ENCODE measurements at places on chromosomes 7 and 10.

GRCh38 chr7:68730194-68730593, 868.1 kb upstream of the AUTS2 start:
- DNase-seq, result no peak

GRCh38 chr7:2621061-2621828, 10.5 kb upstream of the TTYH3 start:
- no peak for DNase-seq

DNA sequence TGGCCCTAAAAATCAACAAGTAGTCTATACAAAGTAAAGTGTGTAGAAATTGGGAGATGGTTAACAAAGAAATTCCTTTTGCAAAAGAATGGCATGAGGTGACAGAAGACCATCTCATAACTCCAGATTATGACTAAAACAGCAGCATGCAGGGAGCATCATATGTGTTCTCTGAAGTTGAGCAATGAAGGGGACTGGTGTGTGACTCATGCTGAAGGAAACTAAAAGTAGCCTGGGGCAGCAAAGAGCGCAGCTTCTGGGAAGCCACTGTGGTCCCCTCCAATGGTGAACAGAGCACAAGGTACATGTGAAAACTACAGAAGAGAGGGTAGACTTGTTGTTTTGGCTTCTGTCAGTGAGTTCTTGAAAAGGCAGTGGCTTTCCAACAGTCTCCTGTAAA, 133.4 kb downstream of the MACC1 start:
- DNase-seq, result no peak

GRCh38 chr7:139111811-139112301, 2.3 kb upstream of the ZC3HAV1 start:
- DNase-seq, result no peak

- DNase-seq, result no peak
Observed at GRCh38 chr7:101420436-101420835, 57.8 kb downstream of the COL26A1 start.

DNA sequence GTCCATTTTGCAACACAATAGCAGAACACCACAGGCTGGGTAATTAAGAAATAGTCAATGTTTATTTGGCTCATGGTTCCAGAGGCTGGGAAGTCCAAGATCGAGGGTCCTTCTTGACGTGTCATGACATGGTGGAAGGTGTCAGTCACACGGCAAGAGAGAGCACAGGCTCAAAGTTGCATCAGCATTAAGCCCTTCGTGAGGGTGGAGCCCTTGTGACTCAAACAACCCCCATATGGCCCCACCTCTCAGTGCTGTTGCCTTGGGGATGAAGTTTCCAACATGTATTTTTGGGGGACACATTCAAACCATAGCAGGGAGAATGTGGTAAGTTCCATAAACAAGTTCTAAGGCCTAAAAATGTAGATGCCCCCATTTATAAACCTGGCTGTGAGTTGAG, 24.6 kb upstream of the GTPBP4 start:
- DNase-seq, result no peak

- DNase-seq, result no peak
Observed at GRCh38 chr10:100780324-100780723, 34.9 kb downstream of the PAX2 start.

DNA sequence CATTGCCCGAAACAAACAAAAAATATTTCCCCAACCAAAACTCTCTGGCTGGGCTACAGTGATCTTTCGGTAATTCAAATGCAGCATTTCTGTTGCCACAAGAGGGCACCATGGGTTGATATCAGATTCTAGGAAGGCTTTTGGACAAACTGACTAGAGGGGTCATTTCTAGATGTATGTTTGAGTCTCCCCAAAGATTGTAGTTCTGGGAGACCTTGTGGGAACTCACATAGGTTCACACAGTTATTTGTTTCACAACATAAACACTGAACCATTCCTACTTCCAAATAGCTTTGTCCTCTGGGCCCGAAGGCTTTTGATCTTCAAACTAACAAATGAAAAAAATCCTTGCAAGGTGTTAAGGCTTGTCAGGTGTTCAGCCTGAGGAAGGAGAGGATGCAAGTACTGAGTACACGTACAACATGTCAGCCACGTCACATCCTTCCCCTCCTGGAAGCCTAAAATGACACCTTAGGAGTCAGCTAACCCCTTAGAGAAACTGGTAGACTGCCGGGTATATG, 37.0 kb upstream of the IL15RA start:
- DNase-seq, result peak; percentile 65

DNA sequence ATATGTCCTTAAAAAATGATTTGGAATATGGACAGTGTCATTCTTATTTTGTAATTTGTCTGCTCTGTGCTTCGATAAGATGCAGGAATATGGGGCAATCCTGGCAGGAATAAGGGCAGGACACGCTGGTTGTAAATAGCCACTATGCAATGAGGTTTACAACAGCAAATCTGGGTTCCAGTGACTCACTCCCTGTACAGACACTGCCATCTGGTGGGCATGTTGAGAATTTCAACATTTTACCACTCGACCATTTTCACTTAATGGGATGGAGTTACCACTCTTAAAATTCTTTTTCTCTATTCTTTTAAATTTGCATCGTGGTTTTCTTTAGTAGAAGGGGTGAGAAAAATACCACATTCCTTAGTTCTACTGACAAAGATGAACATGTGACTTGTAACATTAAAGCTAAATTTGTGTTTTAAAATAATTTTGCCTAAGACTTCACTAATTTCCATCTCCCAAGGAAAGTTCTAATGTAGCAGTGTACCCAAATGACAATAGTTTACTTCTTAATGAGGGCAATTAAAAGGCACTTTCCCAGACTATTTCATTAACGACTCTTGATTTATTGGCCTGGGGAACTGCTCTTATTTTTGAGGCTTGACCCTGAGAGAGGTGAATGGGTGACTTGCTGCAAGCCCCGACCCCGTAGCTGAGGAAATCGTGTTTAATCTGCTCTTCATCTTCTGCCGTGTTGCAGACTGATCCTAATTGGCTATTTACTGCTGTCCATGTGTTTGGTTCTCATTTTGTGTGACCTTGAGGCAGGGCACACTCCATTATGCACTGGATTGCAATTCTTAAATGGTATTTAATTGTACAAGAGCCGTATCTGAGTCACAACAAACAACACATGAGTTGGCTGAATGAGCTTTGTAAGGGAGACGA, 173.6 kb upstream of the IMMP2L start:
- DNase-seq, result peak; percentile 58

GRCh38 chr7:47460251-47460989, 121.5 kb downstream of the TNS3 start:
- no peak for DNase-seq

DNA sequence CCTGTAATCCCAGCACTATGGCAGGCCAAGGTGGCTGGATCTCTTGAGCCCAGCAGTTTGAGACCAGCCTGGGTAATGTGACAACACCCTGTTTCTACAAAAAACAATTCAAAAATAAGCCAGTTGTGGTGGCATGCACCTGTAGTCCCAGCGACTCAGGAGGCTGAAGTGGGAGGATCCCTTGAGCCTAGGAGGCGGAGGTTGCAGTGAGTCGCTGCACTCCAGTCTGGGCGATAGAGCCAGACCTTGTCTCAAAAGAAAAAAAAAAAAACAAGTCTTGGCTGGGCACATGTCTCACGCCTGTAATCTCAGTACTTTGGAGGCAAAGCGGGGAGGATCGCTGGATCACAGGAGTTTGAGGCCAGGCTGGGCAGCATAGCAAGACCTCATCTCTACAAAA, 74.6 kb upstream of the PDSS1 start:
- DNase-seq, result no peak

- DNase-seq, result peak; percentile 82
Observed at GRCh38 chr7:141663081-141663849, 38.7 kb downstream of the DENND11 start.

GRCh38 chr7:42940985-42941847, 9.0 kb downstream of the MRPL32 start:
- peak; percentile 73 for DNase-seq

GRCh38 chr10:90959826-90960225, 38.9 kb upstream of the ANKRD1 start:
- no peak for DNase-seq

DNA sequence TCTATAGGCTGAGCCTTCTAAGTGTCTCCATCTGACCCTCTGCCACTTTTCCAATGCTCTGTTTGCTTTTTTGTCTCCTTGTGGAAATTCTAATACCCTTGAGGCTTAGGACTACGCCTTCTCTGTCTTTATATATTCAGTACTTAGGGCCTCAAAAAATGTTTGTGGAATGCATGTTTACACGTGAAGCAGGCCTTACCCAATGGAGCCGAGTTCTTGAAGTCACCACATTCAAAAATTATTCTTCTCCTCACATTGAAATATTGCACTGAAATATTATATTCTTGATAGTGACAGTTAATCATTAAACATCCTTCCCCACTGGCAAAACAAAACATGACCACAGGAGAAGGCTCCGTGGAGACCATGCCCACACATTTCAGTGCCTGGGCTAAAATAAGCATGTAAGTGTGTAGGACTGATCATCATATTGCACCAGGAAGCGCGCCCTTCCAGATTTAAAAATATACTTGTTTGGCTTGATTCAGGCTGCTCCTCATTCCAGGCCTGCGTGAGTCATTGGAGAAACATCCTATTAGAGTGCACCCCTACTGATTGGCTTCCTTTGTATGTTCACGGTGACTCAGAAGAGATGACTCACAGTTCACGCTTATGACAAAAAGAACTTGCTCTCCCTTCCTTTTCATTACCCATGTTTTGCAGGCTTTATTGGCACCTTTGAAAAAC, 307.4 kb upstream of the AOAH start:
- DNase-seq, result peak; percentile 94

DNA sequence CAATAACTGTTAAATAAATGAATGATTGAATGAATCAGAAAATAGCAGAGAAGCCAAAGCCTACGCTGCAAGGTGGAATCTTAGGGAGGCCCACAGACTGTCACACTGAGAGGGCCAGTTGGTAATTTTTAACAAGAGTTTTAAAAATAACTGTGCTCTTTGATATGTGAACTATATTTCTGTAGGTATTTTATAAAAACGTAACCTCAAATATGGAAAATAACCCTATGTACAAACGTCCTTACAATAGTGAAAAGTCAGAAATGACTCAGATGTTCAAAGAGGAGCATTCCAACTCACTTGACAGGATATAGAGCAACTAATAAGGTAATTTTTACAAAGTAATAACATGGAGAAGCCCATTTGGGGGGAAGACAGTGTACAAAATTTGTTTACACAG, 18.9 kb upstream of the TMEM273 start:
- no peak for DNase-seq

Data from MV-4-11 (cell line).